Right ventricle myocardium superior (tissue), 1 donor: ENCODE measurements at places on chromosomes 7 and 10.

GRCh38 chr7:132654150-132654549 lies 77.9 kb upstream of the PLXNA4 start:
- no peak for DNase-seq

GRCh38 chr7:154857240-154857639 lies 145.7 kb downstream of the PAXIP1 start:
- DNase-seq = no peak

GRCh38 chr10:14477408-14477710 lies 146.6 kb upstream of the FRMD4A start:
- no peak for DNase-seq

DNA sequence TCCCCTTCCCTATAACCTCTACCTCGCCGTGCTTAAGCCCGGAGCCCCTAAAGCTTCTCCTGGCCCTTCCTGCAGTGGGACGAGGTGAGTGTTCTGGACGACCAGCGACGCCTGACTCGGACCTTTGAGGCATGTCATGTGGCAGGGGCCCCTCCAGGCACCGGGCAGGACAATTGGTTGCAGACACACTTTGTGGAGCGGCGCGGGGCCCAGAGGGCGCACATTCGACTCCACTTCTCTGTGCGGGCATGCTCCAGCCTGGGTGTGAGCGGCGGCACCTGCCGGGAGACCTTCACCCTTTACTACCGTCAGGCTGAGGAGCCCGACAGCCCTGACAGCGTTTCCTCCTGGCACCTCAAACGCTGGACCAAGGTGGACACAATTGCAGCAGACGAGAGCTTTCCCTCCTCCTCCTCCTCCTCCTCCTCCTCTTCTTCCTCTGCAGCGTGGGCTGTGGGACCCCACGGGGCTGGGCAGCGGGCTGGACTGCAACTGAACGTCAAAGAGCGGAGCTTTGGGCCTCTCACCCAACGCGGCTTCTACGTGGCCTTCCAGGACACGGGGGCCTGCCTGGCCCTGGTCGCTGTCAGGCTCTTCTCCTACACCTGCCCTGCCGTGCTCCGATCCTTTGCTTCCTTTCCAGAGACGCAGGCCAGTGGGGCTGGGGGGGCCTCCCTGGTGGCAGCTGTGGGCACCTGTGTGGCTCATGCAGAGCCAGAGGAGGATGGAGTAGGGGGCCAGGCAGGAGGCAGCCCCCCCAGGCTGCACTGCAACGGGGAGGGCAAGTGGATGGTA lies 9.2 kb downstream of the EPHB6 start:
- no peak for DNase-seq

GRCh38 chr10:34522546-34522945 lies 292.6 kb downstream of the PARD3 start:
- DNase-seq = no peak

GRCh38 chr7:70093205-70093904 lies 495.1 kb downstream of the AUTS2 start:
- DNase-seq = no peak

GRCh38 chr10:132774902-132775863 lies 10.8 kb downstream of the NKX6-2 start:
- DNase-seq = no peak

DNA sequence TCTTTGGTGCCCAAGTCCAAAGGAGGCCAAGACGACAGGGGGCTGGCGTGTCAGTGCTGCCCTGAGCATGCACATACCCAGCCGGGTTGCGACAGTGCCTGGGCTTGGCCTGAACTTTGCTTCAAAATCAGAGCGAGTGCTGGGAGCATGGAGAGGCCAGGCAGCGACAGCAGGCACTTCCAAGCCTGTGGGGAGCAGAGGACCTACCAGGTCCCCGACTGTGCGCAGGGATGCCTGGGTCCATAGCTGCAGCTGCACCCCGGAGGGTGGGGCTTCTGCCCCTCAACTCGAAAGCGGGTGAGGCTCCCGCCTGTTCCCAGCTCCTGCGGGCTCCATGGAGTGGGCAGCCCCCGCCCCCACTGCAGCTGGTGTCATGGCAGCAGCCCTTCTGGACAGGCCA lies 79.1 kb downstream of the HDAC9 start:
- DNase-seq = no peak

GRCh38 chr7:141416650-141417270 lies 134.4 kb upstream of the AGK start:
- no peak for DNase-seq

GRCh38 chr10:42637142-42637541 lies 1.2 kb downstream of the ZNF33B start:
- no peak for DNase-seq

DNA sequence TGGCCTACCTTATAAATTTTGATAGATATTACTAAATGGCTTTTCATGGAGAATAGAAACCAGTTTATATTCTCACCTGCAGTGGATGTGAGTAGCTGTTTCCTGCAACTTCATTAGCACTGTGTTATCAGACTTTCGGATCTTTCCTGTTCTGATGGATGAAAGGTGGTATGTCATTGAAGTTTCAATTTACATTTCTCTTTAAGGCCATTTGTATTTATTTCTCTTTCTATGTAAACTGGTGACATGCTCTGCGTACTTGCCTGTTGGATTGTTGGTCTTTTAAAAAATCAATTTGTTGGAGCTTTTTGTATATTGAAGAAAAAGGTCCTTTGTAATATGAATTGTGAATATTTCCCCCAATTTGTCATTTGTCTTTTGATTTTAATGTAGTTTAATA lies 95.8 kb upstream of the STRIP2 start:
- DNase-seq = no peak

DNA sequence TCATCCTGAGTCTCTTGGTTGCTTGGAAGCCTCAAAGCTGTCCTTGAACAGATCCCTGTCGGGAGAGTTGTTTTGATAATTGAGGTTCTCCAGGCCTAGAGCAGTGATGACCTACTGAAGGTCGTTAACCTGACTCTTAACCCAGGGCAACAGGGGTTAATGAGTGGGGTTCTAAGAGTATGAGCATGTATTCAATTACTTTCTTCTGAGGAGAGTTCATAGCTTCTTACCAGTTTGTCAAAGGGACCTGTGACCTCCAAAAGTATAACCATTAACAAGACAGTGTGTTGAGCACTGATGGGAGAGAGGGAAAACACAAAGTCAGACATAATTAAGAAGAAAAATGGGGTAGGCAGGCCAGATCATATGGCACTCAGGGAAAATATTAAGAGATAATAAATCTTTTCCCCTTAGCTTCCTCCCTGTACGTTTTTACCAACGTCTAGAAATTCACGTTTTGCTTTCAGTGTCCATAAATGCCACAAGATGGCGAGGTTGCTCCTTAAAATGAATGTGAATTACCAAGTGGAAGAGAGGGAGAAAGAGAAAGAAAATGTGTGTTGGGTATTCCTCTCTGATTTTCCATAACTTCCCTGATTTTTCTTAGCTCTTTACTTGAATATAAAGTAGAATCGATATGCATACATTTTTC lies 97.6 kb downstream of the SUGCT start:
- DNase-seq = no peak

- DNase-seq = no peak
Observed at GRCh38 chr10:69974551-69975155, 78.0 kb upstream of the MACROH2A2 start.

- DNase-seq = no peak
Observed at GRCh38 chr7:142012825-142013511, 17.3 kb downstream of the MGAM start.

GRCh38 chr10:63094405-63094804 lies 38.7 kb upstream of the NRBF2 start:
- no peak for DNase-seq

- no peak for DNase-seq
Observed at GRCh38 chr10:119715628-119716505, 10.0 kb upstream of the INPP5F start.

DNA sequence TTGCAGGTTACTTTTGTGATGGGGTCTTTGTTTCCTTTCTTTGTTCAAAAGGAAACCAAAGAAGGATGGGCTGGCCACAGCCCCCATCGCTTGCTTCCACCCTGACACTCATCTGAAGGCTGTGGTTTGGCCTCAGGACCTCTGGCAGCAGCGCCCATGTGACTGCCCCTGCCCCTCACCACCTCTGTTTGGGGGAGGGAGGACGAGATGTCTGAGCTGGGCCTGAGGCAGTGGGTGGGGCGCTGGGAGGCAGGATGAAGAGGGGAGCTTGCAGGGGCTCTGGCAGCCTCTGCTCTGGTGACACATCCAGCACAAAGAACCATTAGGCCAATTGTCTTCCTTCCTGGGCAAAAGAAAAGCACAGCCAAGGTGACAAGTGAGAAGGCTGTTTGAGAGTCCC lies 15.9 kb upstream of the CHST15 start:
- DNase-seq = no peak

DNA sequence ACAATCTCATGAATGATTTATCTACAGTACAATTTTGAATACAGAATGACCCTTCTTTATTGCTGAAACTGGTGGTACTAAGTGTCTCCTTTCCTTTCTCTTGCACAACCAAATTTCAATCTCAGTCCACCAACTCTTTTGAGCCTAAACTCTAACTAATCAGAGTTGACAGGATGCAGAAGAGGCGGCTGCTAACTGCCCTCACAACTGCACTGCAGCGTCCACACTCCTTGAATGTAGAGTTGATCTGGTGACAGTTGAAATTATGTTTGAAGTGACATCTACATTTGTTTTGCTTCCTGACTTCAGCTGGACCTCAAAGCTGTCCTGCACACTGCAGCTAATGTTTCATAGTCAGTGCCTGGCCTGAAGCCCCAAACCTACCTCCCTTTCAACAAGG lies 139.6 kb downstream of the ZMYND11 start:
- no peak for DNase-seq

GRCh38 chr10:112653215-112653614 lies 206.2 kb downstream of the VTI1A start:
- no peak for DNase-seq

- DNase-seq = no peak
Observed at GRCh38 chr10:36110097-36110496, 468.0 kb upstream of the FZD8 start.

GRCh38 chr7:92749832-92750446 lies 86.4 kb downstream of the CDK6 start:
- no peak for DNase-seq

DNA sequence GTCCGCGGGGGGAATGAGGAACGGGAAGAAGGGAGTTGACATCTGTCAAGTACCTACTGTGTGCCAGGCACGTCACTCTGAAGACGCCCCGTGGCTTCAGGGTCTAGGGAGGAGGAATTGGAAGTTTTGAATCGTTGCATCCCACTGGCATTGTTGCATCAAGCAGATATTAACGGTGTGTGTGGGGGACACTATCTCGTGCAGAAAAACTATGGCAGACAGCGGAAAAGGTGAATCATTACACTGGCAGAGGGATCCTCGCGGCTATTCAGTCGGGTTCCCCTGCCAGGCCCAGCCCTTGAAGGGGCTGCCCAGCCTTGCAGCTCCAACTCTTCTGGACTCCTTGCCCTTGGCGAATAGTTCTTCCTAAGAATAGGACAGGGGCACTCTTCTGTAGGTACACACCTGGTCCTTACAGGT lies 1.0 kb upstream of the KIAA1549 start:
- DNase-seq = no peak

DNA sequence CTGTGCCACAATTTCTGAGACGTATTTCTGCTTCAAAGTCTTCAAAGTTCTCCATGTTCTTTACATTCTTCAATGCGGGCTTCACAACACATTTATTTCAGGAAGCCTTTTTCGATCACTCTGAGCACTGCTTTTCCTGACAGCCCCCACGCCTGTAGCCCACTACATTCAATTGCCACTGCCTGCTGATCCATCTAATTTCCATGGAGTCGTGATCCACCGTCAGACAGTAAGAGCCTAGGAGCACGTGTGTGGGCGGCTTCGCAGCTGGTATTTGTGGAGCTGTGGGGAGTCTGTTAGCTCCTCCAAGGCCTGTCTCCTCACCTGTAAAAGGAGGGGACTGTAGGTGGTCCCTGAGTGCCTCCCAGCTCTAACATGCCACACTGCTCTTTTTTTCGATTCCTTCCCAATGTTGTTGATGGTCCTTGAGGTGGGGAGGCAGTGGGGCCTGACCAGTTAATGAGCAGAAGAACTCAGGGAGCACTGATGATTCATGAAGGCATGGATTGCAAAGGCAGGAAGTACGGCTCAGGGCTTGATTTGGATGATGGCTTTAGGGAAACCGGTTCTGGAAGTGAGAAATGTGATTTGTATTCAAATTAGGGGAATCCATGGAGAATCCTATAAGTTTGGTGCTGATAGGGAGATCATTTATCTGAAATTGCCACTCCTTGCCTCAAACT lies 401.1 kb upstream of the PODXL start:
- no peak for DNase-seq

DNA sequence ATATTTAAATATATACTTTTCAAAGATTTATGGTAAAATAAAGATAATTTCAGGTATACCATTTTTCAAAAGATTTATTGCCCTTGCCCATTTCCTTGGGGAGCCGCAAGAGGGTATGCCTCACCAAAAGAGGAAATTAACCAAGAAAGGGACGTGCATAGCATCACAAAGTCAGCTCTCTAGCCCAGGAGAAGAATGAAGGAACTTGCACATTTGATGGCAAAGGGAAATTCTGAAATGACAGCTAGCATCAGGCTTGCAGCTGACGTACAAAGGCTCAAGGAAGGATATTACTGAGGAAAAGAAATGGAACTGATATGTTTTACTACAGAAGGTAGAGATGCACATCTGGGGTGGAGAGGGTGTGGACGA lies 93.6 kb upstream of the RSU1 start:
- DNase-seq = no peak

- DNase-seq = no peak
Observed at GRCh38 chr7:71267734-71268469, 136.0 kb downstream of the GALNT17 start.

DNA sequence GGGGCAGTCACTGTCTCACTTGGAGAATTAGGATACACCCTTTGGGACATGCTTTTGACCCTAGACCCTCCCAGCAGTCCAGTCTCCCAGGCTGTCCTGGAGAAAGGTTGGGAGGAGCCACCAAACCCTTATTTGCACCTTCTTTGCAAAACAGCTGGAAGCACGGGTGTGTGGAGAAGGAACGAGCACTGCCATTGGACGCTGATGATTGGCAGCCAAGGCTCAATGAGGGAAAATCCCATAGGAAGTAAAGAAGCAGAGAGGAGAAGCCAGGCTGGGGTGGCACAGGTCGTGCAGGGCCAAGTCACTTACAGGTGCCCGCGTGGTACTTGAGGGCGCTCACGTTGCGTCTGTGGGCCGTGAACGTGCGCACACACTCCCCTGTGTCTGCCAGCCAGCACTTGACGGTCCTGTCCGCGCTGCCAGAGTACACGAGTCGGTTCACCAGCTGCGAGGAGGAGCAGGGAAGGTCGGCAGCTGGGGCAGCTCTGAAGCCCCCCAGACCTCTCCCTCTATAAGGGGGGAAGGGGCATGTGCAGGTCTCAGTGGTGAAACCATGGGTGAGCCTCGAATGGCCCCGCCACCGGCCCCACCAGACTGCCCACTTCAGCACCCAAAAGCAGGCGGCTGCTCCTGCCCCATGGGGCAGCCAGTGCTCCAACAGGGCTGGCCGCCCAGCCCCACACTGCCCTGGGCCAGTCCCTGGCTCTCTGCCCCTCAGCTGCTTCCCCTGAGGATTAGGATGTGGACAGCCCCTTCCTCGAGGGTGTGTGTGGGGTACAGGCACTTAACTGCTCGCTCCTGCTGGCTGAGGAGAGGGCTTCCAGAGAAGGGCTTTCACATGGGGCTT lies 24.8 kb downstream of the WDR86 start:
- no peak for DNase-seq
